CD4-positive, alpha-beta T cell (primary cell): ENCODE measurements at places on chromosomes 5 and 9. TPM values are rescaled to one million over a fixed set of nuclear protein-coding genes. Genes with fewer than 3 reads are reported as not detected.

Gene CARD19
- 38.8 TPM for total RNA-seq

Gene LCN2
- not detected for total RNA-seq

DNA sequence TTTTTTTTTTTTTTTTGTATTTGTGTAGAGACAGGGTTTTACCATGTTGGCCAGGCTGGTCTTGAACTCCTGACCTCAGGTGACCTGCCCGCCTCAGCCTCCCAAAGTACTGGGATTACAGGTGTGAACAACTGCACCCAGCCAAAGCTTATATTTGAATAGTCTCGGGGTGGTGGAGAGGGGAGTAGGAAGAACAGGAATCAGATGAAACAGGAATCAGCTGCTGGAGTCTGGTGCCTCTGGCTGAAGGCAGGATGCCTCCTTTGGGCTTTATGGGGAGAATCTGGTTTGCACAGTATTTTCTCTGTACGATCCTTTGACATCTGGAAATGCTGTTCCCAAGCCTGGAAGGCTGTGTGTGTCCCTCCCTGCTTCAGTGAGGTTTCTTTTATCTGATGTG is 10.9 kb downstream of the C5orf52 start:
- DNase-seq: no peak

- no peak for DNase-seq
These were observed 189.1 kb downstream of the RANBP17 start for GRCh38 chr5:171050916-171051315.

GRCh38 chr9:132531195-132531594 is 51.2 kb upstream of the BARHL1 start:
- no peak for DNase-seq

DNA sequence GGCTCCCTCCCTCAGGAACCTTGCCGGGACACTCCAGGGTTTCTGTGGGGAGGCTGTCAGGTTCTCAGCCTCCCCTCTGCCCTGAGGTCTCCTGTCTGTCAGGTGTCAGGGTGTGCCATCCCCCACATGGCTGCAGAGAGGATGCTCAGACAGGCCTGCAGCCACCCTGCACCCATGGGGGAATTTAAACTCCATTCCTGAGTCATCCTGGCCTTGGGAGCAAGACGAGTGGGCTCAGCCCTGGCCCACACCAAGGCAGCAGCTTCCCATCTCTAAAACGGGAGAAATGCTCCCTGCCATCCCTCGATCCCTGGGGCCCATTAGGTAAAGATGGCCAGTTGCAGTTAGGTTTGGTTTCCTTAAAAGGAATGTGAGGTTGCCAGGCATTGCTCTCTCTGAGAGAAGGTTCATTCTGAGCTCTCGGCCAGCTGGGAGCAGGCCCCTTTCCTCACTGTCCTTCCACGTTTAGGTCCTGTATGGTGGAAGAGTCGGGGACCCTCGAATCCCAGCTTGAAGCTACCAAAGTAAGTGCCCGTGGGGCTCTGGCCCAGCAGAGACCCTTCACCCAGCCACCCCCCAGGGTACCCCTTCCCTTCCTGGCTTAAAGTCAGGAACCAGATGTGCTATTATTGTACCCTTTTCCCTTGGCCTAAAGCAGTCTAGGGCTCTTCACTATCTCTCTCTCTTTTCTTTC is 26.6 kb downstream of the DYNC2I2 start:
- no peak for DNase-seq

DNA sequence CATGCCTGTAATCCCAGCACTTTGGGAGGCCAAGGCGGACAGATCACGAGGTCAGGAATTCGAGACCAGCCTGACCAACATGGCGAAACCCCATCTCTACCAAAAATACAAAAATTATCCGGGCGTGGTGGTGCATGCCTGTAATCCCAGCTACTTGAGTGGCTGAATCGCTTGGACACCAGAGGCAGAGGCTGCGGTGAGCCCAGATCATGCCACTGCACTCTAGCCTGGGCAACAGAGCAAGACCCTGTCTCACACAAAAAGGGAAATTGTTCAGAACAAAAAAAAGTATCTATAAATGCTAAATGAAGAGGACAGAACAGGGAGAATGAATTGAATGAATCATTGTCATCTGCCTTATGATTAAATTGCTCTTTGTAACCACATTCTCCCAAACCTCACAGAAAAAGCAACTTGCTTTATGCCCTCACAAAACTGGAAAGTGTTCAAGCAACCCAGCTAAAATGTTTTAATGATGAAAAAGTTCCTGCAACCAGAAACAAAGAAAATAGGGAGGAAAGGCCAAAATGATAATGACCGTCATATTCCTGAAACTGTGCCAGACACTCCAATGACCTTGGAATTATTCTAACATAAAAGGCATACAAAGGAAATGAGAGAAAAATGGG is 83.7 kb downstream of the SERINC5 start:
- DNase-seq: no peak

- no peak for DNase-seq
These were observed 49.6 kb downstream of the BARX1 start for GRCh38 chr9:93905473-93906133.

GRCh38 chr5:56489272-56489671 is 256.1 kb upstream of the ANKRD55 start:
- no peak for DNase-seq
